ENCODE measurements at places on chromosomes 2 and 18.

- DNase-seq = peak; percentile 76
Measured at GRCh38 chr2:113138428-113139322, 11.3 kb downstream of the IL1RN start.

DNA sequence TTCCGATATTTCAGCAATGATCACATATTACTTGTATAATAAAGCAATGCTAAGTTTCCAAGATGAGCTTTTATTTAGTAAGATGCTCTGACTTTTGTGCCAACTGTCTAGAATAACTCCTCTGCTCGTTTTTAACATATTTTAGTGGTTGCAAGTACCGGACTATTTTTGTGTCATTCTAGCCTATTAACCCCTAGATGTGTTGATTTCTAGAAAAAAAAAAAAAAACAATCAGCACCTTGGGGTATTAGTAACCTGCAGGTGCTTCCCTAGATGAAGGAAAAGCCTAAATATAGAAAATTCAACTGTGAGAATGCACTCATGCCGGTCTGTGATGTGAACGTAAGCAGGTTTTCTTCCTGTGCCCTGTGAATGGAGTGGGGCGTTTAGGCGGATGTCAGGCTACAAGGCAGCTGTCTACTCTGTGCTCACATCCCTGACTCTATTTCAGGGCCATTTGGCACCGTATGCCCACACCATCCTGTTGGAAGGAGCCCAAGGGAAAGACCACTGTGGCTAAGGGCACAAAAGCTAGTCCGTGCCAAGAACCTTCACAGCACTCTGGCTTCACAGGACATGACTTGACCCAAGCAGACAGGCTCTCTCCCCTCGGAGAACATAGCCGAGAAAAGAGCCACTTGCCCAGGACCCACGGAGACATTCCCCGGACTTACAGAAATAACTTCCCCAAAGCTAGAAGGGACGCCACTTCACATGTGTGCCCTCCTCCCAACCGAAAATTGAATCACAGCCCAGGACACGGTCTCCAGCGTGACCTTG is 60.9 kb upstream of the AGAP1 start:
- no peak for DNase-seq

- peak; percentile 94 for DNase-seq
Measured at GRCh38 chr2:63984606-63985359, 34.4 kb downstream of the VPS54 start.

- DNase-seq = no peak
Measured at GRCh38 chr2:114699423-114699944, 257.0 kb downstream of the DPP10 start.

GRCh38 chr2:29014811-29015421 is 33.8 kb downstream of the TOGARAM2 start:
- DNase-seq = no peak

DNA sequence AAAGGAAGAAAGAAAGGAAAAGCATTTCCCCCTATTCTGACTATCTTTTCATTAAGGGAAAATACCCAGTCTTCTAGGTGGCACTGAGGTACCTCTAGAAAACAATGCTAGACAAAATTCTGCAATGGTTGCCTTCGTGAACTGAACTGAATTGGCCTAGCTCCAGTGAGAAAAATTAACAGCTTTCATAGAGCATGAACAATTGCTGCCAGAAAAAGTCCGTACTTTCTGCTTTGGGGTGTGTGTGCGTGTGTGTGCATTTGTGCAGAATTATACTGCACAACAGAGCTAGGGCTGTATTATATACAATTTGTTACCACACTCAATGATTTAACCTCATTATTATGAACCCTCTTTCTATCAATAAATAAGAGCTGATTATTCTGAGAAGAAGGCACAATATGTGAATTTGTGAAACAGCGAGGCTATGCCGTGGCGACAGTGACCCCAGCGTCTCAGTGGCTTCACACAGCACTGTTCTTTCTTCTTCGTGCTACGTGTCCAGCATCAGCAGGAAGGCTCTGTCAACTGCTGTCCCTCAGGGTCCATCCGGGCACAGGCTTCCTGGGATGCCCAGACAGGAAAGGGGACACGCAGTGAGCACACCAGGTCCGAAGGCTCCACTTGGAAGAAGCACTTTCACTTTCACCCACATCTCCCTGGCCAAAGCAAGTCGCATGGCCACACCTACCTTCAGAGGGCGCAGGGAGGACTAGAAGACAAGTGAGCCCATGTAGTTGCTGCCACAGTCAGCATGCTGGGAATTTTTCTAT is 47.5 kb downstream of the PTGR3 start:
- DNase-seq = peak; percentile 77

DNA sequence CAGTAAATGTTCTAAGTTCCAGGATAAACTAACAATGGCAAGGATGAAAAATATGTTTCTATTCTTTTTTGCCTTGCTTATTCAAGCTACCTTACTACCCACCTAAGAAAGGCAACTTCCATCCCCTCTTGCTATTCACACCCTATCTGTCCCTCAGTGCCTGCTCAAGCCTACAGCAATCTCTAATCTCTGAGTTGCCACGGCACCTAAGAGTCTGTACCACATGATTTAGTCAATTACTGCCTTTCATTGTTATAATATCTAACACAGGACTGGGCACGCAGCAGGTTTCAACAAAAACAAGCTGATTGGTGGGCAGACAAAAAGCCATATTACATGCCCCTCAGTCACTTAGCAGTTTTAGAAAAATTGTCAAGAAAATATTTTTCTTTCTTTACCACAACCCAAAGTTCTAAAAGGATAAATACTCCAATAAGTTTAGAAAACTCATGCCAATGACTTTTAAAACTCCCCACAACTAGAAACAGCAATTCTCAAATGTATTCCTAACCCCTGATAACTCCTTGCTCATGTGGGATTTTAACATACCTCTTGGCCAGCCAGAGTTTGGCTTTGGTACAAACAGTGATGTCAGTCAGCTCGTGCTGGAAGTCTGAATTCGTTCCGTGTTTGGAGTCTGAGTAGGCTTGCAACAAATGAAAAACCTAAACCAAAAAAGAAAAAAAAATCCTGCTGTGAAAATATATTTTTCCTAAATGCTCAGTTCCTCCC is 117.3 kb upstream of the ZFP36L2 start:
- DNase-seq = no peak

- no peak for DNase-seq
Measured at GRCh38 chr2:171595896-171596295, 73.6 kb downstream of the CYBRD1 start.

DNA sequence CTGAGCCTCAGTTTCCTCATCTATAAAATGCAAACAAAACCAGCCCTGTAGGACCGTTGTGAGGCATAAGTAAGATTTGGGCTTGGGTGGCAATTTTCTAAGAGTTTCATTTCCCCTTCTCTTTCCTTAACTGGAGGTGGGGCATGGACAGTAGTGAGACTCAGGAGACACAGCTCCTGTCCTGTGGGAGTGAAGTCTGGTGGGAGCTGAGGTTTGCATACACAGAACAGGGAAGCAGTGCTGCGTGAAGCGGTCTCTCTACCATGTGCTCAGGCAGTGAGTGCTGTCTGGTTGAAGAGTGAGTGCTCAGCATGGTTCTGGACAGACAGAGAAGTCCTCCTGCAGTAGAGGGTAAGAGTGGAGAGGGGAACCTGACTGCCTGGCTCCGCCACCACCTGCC is 62.3 kb upstream of the MCFD2 start:
- DNase-seq = no peak

GRCh38 chr2:121527009-121527682 is 3.5 kb upstream of the RNU4ATAC start:
- no peak for DNase-seq

- no peak for DNase-seq
Measured at GRCh38 chr18:22594155-22594690, 176.5 kb upstream of the CTAGE1 start.

- no peak for DNase-seq
Measured at GRCh38 chr2:187548656-187549055, 5.6 kb downstream of the TFPI start.

- no peak for DNase-seq
Measured at GRCh38 chr2:240998706-240998994, 232 bp downstream of the SNED1 start.

DNA sequence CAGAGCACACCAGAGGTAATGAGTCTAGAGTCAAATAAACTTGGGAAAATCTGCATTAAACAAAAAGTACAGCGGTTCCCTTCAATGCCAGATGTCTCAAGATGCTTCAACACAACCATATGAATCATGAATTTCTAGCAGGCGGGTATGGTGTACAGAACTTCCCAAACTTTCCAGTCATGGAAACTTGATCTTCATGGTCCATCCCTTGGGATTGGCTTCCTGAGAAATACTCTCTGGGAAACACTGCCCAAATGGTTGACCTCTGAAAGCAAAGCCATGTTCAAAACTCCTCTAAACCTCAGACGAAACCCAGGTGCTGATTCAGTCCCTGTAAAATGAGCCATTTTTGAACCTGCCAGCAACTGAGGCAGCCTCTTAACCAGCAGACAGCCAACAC is 16.4 kb upstream of the TMEM247 start:
- no peak for DNase-seq

DNA sequence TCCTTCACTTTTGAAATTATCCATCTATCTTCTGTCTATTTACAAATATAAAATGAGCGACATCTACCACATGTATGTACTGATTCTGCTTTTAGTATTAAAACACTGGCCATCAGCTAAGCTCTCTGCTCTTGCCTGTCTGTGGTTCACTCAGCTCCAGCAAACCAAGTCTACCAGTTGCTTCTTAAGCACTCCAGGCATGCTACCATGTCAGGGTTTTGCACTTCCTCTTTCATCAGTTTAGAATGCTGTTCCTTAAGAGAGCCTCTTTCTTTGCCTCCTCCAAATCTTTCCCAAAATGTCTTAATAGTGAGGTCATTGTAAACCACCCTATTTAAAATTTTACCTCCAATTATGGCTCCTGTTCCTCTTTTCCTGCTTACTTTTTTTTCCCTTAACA is 59.5 kb downstream of the SCN3A start:
- DNase-seq = no peak

- DNase-seq = peak; percentile 13
Measured at GRCh38 chr2:171553236-171553635, 31.0 kb downstream of the CYBRD1 start.

- DNase-seq = no peak
Measured at GRCh38 chr2:56450772-56451171, 267.0 kb downstream of the CCDC85A start.

GRCh38 chr2:134411279-134411827 is 157.5 kb downstream of the MGAT5 start:
- DNase-seq = no peak

GRCh38 chr2:9331704-9332103 is 91.6 kb downstream of the ITGB1BP1 start:
- DNase-seq = no peak

DNA sequence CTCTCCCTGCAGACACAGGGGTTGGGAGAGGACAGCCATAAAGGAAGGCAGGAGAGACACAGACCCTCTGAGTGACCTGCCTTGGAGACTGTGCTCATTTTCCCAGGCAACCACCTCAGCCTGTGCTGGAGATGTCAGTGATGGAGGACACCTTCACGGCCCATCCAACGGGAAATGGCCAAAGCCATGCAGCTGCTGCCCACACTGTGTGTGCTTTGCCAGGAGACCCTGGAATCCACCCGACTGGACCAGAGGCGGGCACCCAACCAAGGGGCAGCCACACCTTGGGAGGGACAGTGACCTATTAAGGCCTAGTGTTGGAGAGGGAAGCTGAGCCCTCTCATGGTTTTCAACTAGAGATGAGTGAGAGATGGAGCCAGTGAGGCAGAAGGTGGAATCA is 192.5 kb downstream of the SMAD2 start:
- no peak for DNase-seq

GRCh38 chr2:176188774-176189680 is 559 bp downstream of the HOXD1 start:
- no peak for DNase-seq

GRCh38 chr2:162111958-162112850 is 38.2 kb upstream of the DPP4 start:
- DNase-seq = peak; percentile 76

DNA sequence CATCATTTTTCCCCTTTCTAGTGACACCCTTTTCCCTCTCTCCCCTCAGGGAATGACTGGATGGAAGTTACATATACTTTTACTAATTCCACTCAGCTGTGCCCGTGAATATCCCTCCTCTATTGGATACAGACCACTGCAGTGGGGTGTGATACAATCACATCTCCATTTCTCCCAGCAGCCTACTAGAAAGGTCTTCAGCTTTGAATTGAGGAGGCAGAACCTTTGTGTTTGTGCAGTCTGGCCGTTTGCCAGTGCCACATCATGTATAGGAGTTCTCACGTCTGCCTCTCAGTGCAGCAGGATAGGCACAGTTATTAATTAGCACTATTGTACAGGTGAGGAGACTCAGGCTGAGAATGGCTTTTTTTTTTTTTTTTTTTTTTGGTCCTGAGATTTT is 16.4 kb downstream of the TNFRSF11A start:
- DNase-seq = no peak

DNA sequence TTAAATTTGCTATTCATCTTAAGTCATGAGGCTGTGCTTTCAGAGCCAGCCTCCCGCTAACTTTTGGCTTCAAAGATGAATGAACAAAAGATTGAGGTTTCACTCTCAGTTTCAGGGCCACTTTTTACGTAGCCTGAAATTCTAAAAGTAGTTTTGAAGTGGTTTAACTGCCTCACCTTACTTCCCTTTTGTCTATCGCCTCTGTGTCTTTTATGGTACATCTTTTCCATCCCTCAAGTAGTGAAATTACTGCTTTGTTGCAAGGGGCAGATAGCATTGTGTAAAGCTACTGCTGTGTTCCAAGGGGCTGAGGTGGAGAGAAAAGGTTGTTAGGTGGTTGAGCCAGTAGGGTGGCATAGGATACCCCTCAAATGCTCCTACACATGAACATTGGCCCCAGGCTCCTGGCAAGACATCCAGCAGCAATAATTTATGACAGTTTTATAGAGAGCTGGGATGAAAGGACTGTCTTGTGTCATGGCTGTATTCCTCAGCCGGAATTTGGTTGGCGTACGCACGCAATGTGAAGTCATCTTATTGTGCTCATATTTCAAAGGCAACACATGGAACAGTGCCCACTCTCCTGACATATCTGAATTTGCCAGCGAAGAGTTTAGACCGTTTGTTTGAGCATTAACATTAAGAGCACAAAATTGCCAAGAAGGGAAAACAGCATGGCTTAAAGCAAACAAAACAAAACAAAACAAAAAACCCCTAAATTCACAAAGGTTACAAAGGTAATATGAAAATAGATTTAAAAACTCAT is 32.2 kb downstream of the QPCT start:
- no peak for DNase-seq

DNA sequence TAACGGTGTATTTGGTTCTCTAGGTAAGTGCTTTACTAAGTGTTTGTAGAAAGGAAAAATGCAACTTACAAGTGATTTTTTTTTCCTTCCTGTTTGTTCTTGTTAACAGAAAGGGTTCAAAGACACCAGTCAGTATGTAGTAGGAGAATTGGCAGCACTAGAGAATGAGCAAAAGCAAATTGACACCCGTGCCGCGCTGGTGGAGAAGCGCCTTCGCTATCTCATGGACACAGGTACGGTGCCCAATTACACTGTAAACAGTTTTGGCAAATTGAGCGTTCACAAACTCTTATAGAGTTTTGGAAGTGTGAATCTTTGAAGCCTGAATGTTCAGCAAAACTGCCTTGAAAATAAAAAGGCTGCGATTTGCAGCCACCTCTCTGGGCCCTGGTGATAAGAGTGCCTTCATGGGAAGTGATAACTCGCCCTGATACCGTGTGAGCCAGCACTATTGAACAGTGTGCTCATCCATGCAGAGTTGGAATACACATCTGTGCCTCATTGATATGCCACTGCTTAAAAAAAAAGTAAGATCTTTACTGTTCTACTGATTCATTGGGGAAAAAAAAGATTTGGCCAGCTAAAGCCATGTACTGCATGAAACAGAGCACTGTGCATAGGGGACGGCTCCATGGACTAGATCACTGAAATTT is 54.0 kb upstream of the OTX1 start:
- no peak for DNase-seq
